ENCODE measurements at places on chromosomes 12 and 14.

DNA sequence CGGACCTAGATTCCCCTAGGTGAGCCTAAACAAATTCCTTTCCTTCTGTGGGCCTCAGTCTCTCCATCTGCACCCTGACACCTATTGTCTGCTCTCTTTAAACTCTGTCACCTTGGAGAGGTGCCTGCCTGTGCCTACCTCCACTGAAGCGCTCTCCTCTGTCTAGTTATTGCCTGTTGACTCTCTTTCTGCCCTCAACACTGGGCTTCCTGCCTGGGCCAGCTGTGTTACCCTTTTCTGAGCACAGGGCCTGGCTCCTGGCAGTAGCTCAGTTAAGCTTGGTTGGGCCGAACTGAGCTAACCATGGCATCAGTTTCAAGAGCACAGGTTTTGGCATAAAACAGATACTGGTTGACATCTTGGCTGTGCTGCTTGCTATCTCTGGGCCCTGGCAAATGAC is 43.5 kb downstream of the PRMT8 start:
- DNase-seq: no peak

DNA sequence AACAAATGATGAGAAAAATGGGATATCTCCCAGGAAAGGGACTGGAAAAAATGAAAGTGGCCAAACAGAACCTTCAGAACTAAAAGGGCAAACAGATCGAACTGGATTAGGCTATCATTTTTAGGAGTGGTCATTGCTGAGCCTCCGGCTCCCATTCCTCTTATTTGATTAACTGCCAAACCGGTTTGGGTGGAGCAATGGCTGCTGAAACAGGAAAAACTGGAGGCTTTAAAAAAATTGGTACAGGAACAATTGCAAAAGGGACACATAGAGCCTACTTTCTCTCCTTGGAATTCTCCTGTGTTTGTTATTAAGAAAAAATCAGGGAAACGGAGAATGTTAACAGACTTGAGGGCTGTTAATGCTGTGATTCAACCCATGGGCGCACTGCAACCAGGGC is 49.7 kb downstream of the TNFAIP2 start:
- DNase-seq: no peak

GRCh38 chr12:51672334-51672733 is 81.3 kb downstream of the SCN8A start:
- no peak for DNase-seq

GRCh38 chr14:75769047-75769685 is 108.1 kb downstream of the TTLL5 start:
- DNase-seq: no peak

- DNase-seq: no peak
Measured at GRCh38 chr12:55704824-55705718, 2.6 kb downstream of the ITGA7 start.

GRCh38 chr14:104120281-104120741 is 18.1 kb upstream of the KIF26A start:
- DNase-seq: no peak

GRCh38 chr12:26935636-26936378 is 2.0 kb downstream of the INTS13 start:
- DNase-seq: no peak

Data from stimulated activated CD8-positive, alpha-beta memory T cell treated with anti-CD3 and anti-CD28 coated beads, Interleukin-7, amount 100 ng/mL, for 48 hours (primary cell).